Stimulated activated CD8-positive, alpha-beta memory T cell treated with anti-CD3 and anti-CD28 coated beads, Interleukin-4, amount 100 ng/mL, for 1 hour (primary cell): ENCODE measurements at places on chromosomes 7 and 10.

DNA sequence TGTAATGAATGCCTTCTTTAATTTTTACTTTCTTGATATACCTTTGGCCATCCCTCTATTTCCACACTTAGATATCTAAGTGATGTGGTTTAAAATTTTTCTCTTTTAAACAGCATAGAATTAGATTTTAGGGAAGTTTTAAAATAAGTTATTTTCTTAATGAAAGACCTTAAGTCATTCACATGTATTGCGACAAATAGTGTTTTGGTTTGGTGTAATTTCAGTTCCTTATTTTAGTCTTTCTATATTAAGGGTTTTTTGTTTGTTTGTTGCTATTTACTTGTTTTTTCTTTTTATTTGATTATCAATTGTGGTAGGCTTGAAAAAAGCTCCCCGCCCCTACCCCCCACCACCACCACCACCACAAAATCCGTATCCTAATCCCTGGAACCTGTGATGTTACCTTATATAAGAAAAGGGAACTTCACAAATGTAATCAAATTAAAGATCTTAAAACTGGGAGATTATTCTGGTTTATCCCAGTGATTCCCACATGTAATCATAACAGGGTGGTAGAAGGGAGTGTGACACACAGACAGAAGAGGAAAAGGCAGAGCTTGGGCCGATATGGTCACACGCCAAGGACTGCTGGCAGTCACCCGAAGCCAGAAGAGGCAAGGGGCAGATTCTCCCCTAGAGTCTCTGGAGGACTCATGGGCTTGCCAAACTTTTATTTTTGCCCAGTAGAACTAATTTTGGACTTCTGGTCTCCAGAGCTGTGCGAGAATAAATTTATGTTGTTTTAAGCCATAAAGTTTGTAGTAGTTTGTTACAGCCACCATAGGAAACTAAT lies 149.7 kb downstream of the NPSR1 start:
- no peak for DNase-seq

- DNase-seq = no peak
Measured at GRCh38 chr10:72298592-72299519, 25.1 kb downstream of the DDIT4 start.

- DNase-seq = no peak
Measured at GRCh38 chr10:777913-778479, 88.5 kb upstream of the DIP2C start.

DNA sequence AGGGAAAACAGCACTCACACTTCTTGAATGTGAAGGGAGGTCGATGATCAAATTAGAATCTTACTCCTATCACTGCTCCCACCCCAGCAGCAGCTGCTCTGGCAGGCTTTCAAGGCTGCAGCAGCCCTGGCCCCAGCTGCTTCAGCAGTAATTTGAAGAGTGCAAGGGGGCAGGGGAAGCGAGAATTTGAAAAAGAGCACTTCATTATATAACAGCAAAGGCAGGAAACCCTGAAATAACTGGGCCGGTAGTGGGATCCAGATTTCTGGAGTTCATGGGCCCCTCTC lies 44.9 kb downstream of the MYPN start:
- DNase-seq = no peak

GRCh38 chr7:41238851-41239331 lies 464.0 kb downstream of the INHBA start:
- no peak for DNase-seq

- DNase-seq = no peak
Measured at GRCh38 chr10:76126607-76127527, 695.4 kb downstream of the LRMDA start.

DNA sequence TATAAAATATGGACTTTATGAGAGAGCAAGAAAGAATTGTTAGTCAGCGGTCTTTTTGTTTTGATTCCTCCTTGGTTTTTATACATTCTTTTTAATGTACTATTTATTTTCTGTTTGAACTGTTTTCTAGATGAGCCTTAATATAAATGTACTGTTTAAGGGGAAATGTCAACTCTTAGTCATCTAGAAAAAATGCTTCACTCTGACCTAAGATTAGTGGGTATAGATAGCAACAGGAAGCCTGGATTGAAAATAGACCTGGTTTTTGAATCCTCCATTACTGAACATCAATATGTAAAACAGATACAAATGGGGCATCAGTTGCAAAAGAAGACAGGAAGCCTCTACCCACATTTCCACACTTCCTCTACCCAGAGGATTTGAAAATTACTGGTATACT lies 87.8 kb downstream of the CHRM2 start:
- DNase-seq = no peak

DNA sequence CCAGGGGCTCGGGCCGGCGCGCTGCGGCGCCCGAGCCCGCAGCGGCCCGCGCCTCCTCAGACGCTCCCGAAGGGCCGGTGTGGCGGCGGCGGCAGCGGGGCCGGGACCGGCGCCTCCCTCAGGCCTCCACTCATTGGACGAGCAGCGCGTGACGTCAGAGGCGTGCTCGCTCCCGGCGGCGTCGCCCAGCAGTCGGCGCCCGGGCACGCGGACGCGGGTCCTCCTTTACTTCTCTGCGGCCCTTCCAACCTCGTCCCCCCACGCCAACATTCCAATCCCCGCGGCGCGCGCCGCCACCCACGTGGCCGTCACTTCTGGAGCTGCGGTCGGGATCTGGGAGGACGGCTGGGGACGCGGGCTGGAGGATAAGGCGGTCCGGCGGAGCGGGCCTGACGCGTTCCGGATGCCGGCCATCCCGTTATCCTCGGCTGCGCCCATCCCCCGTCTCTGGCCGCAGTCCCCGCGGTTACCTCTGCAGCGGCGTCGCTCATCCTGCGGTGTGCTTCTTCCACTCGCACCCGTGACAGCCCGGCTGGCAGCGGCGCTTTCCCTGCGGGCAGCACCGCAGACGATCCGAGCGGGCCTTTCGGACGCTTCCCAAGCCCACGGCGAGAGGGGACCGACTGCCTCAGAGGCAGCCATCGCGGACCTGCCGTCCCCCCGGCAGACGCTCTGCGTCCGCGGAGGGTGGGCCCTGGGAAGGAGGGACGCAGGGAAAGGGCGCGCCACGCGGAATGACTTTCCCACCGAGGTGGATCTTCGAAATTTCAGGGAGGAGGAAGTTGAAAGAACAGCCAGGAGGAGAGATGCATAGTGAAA lies at the start of gene PDZD8:
TSS of gene PDZD8 (minus strand) at position 81 of the 819 bp plus-strand sequence. CDS start 213 bp downstream, outside the sequence.
- peak; percentile 80 for DNase-seq

DNA sequence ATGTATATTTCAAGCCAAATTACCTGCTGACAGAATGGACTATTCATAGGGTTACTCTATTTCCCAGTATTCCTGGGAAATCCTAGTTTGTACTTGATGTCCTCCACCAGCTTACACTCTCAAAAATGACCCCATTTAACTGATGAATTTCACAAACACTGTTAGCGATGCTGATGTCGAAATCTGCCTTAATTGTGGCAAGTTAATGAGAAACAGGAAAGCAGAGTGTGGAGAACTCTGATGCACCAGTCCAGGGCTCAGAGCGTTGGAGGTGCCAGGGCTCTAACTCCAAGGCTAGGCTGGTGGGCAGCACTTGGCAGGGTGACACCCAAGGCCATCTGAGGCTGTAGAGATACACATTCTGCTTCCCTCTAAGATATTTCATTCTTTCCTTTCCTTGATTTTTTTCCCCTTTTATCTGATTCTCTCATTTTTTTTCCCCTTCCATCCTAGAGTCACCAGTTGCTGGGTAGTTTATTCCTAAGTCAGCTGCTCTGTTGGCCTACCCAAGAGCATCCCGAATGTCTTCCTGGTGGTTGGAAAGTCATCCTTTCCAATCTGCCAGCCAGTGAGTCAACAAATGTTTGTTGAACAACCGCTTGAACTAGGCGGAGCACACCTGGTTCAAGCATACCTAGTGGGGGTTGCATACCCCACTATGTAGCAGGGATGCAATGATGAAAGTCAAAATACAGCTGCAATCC lies 525.0 kb upstream of the NRP1 start:
- no peak for DNase-seq

GRCh38 chr7:27842851-27843250 lies 102.9 kb downstream of the TAX1BP1 start:
- DNase-seq = no peak

- no peak for DNase-seq
Measured at GRCh38 chr7:98613601-98614425, 3.3 kb upstream of the NPTX2 start.

DNA sequence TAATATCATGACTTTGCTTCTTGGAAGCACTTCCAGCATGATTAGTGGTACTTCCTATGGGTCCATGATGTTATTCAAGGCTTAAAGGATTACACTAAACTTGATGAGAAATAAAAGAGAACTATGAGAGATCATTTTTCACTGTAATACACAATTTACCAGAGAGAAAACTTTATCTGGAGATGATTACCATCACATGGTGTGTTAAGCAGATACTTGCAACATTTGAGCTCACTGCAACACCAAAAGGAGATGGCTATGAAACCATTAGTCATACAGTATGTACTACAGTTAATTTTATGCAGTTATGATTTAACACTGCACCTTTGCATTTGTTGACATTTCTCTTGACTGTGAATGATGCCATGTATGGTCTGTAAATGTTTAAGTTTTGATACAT lies 311.3 kb upstream of the AOAH start:
- DNase-seq = no peak

- DNase-seq = no peak
Measured at GRCh38 chr10:61708846-61709245, 46.1 kb downstream of the CABCOCO1 start.

- no peak for DNase-seq
Measured at GRCh38 chr10:109846832-109847231, 76.5 kb downstream of the XPNPEP1 start.

DNA sequence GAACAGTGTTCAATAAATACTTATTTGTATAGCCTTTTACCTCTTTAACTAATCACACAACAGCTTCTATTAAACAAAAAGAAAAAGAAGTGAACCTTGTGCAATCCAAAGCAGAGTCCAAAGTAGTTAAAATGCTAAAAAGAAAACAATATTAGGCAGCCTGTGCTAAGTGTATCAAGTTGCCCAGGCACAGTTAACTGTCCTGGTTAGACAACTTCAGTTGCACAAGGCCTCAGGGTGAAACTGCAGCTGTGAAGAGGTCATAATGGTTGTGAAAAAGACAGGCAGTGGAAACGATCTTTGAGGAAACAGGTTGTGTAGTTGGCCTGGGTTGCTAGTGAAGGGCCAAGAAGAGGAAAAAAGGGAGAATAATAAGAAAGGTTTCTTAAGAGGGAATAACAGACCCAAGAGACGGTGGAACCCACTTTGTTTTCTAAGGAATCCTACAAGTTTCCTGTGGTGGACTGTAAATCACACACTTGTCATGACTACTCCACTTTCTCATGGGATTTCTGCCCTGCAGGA lies 6.0 kb upstream of the CROT start:
- DNase-seq = no peak

GRCh38 chr10:30865141-30865926 lies 166.3 kb downstream of the ZNF438 start:
- DNase-seq = no peak

DNA sequence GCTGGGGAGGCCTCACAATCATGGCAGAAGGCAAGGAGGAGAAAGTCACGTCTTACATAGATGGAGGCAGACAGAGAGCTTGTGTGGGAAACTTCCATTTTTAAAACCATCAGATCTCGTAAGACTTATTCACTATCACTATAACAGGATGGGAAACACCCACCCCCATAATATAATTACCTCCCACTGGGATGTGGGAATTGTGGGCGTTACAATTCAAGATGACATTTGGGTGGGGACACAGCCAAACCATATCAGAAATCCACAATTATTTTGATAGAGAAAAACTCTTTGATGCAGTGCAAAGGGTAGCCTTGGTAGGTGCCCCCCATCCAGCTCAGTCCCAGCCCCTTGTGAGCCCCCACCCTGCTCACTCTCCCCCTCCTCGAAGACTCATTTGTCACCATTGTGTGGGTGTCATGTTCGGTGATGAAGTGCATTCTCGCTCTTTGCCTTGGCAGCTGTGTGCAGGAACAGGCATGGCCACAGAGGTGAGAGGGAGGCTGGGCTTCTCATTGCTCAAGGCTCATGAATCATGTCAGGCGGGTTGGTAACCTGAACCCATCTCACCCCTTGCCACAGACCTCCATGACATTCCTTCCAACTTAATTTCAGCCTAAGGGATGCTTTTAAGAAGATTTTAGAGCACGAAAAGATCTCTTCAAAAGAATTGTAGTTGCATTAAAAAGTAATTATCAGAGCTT lies 75.9 kb downstream of the BUB3 start:
- no peak for DNase-seq

GRCh38 chr7:27156508-27156898 lies at the start of gene HOXA7:
HOXA7 (minus strand) TSS chr7:27156675; CDS start chr7:27156545, 130 bp downstream.
- no peak for DNase-seq

- DNase-seq = no peak
Measured at GRCh38 chr7:3510101-3511020, 209.3 kb downstream of the SDK1 start.

GRCh38 chr7:40733114-40733513 lies 598.3 kb downstream of the SUGCT start:
- DNase-seq = no peak

- DNase-seq = no peak
Measured at GRCh38 chr10:22280078-22280477, 36.1 kb upstream of the COMMD3 start.

DNA sequence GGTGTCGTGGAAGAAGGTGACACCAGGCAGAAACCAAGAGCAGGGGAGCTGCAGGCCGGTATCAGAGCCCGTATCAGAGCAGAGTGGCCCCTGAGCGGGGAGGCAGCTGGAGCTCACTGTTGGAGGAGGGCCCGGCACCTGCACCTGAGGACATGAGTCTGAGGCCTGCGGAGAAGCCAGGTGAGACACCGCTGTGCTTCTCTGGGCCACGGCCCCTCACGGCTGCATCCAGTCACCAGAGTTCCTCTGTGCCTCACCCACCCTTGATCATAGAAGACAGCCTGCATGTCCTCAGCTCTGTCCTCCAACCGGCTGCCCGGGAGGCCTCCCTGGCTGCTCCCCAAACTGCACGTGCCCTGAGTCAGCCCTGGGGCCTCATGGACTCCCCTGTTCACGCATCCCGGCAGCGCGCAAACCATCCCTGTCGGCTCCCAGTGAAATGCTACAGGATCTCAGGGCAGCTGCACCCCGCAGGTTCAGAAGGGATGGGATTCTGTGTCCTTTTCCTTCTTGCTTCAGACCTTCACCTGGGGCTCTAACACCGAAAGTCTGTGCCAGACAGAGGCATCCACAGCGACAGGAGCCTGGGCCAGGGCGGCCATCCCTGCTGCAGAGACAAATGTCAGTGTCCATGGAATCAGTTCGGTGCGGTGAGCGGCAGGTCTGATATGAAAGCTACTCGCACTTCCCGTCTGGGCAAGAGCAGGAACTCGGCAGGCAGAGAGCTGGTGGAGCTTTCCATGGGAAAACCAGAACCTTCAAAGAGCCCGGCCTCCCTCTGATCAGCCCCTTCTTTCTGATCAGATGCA lies 111.9 kb upstream of the FAM20C start:
- DNase-seq = no peak

DNA sequence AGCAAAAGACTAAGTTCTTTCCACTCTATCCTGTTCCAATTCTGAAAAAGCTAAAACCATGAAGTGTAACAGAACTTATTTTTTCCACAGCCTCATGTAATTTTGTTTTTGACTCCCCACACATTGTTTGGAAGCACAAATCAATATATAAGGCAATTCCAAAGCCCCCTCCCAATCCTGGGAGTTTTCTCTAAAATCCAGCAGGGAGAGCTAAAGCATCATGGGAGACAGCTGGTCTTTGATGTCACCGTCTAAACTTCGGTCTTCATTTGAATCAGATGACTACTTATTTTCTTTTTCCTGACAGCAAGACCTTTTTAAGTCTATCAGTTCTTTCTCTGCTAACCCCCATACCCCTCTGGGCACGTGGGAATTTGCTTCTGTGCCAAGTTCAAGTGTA lies 33.3 kb upstream of the PON1 start:
- no peak for DNase-seq

- no peak for DNase-seq
Measured at GRCh38 chr7:977326-978048, 2.1 kb upstream of the COX19 start.
